Non-pigmented ciliary epithelial cell (primary cell): ENCODE measurements at places on chromosomes 2 and 18.

DNA sequence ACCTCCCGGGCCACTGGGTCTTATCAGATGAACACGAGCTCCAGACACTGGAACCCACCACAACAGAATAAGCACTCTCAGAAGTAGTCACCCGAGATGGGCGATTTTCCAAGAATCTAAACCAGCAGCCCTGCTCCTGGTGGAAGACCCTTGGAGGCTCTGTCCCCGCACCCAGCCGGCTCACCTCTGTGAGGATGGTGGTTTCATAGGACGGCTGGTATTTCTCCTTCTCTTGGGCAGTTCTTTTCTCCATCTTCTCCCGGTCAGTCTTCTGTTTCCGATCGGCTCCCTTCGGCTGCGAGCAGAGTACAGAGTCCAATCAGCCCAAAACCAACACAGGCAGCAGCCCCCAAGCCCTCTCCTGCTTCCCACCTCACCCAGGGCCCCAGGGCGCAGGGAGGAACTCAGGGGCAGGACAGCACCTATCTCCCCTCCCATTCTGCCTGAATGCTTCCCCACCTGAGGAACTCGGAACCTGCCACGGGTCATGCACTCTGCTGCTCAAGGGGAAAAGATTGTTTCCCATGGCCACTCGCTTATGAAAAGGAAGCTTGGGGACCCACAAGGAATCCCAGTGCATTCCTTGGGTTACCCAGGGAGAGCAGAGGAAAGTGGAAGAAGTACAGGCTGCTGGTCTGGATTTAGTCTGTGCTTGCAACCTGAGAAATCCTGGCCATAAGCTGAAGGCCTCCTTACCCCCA, 42.7 kb downstream of the TFCP2L1 start:
- no peak for DNase-seq

DNA sequence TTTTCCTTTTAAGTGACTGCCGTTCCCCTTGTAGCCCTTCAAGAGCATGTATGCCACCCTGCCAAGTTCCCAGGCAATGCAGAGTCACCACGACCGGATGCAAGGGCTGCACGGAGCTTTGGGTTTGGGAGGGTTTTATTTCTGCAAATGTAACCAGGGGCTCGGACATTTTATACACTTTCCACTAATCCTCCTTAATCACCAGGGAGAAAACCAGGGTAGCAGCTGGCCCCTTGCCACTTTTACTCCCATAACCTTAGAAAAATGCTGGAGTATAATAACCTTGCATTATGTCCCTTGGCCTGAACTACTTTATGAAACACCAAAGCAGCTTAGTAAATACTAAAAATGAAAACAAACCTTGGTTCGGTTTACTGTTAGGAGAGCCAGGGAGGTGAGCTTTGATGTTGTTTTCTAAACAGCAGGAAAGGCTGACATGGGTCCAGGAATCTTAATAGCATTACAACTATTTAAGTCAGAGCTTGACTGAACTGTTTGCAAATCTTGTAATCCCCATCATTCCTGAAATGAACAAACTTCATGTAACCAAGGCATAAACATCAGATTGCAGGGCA, 152.8 kb upstream of the RIOK3 start:
- DNase-seq: no peak

- no peak for DNase-seq
Measured at GRCh38 chr2:161754379-161754778, 130.2 kb downstream of the SLC4A10 start.

DNA sequence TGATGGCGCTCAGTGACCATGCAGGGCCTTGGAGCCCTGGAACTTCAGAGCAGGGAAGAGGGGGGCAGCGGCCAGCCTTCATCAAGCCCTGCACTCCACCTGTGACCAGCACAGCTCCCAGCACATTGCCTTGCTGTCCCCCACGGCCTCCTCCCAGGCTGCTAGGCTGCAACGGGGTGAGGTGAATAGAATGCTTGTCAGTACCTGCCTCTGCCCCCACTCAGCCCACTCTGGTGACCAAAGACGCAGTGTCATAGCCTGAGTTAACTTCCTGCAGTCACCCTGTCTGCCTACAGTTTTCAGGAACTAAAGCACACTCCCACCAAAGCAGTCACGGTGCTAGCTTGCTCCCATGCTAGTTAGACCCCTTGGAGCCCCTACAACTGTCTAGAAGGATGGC, 72.1 kb downstream of the STPG4 start:
- DNase-seq: no peak

DNA sequence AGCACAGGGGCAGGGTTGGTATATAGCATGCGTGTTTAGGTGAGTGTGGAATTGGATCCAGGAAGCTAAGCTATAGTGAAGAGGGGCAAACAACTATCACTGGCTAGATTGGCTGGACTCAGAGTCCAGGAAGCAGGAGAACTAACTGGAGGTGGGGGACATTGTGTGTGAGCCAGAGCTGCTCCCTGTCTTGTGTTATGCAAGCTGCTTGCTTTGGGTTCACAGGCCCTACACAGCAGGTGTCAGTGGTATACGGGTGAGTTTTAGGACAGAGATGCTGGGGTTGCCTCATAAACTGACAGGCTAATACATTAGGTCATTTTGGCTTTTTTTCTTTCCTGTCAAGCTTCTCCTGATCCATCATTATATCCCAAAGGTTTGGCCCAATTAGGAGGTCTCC, 87.5 kb downstream of the CCDC85A start:
- DNase-seq: no peak

GRCh38 chr2:27024812-27025211, 8.0 kb upstream of the TMEM214 start:
- no peak for DNase-seq

- DNase-seq: no peak
Measured at GRCh38 chr2:186618696-186619095, 28.8 kb downstream of the ITGAV start.

GRCh38 chr2:161426455-161426921, 10.4 kb downstream of the TBR1 start:
- no peak for DNase-seq

DNA sequence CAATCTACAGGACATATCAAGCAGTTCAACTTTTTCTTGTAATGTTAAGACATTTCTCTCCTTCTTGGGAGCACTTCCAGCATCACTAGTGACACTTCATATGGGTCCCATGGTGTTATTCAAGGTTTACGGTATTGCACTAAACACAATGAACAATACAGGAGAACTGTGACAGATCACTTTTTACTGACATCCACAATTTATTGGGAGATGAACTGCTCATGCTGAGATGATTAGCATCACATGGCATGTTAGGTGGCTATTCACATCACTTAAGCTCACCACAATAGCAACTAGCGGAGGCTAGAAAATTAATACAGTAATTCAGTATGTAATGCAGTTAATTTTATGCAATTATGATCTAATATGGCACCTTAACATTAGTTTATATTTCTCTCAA, 264.4 kb downstream of the ERBB4 start:
- DNase-seq: no peak

GRCh38 chr2:44582363-44583008, 220.7 kb downstream of the CAMKMT start:
- no peak for DNase-seq

DNA sequence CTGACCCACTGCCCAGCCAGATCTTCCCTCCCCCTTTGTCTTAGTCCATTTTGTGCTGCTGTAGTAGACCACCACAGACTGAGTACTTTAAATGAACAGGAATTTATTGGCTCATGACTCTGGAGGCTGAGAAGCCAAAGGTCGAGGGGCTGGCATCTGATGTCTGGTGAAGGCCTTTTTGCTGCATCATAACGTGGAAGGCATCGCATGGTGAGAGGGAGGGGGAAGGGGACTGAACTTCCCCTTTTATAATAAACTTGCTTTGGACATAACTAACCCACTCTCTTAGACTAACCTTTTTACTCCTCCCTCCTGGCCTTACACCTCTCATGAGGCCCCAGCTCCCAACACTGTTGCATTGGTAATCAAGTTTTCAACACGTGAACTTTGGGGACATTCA, 83.8 kb downstream of the MAP4K4 start:
- no peak for DNase-seq

- no peak for DNase-seq
Measured at GRCh38 chr2:105783151-105783738, 38.5 kb downstream of the NCK2 start.

DNA sequence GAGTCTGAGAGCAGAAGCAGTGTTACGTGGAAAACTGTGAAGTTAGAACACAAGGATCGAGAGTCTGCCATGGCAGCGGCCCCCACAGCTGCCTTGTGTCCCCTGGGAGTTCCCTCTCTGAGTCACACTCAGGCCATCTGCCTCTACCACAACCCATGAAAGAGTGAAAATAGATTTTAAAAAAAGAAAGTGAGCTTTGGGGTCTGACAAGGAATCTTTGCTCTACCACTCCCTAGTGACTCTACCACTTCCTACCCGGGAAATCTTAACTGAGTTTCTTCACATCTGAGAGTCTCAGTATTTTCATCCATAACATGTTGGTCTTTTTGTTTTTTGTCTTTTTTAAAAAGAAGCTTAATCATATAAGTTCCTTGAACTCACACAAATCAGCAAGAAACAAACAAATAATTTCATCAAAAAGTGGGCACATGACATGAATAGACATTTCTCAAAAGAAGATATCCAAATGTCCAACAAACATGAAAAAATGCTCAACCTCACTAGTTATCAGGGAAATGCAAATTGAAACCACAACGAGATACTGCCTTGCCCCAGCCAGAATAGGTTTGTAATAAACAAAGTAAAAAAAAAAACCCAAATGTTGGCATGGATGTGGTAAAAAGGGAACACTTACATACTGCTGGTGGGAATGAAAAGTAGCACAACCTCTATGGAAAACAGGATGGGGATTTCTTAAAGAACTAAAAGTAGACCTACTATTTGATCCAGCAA, 2.4 kb upstream of the MSGN1 start:
- no peak for DNase-seq

GRCh38 chr2:143355870-143356269, 226.7 kb downstream of the ARHGAP15 start:
- no peak for DNase-seq

DNA sequence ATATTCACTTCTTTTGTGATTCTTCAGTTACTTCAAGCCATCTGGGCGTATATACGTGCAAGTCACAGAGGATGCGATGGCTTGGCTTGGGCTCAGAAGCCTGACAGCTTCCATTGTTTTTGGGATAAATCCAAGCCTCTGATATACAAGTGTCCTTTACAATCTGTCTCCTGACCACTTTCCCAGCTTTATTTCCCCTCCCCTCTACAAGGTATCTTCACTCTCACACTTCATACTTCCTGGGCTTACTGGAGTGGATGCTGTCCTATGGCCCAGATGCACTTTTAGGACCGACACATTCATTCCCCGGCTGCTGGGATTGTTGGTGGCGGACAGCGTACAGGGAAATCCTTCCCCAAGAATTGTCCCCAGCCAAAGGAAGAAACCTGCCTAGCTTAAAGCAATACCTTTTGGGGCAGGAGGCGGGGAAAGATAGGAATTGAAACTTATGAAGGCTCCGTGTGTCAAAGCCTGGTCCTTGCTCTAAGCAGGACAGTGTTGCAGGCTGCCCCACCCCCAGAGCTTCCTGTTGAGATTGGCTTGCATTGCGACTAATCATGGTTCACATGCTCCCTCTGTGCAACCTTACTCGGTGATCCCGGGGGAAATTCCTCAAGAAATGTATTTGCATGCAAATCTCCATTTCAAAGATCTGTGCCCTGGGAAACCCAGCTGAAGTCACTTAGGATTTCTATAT, 802.9 kb upstream of the ID2 start:
- DNase-seq: no peak

DNA sequence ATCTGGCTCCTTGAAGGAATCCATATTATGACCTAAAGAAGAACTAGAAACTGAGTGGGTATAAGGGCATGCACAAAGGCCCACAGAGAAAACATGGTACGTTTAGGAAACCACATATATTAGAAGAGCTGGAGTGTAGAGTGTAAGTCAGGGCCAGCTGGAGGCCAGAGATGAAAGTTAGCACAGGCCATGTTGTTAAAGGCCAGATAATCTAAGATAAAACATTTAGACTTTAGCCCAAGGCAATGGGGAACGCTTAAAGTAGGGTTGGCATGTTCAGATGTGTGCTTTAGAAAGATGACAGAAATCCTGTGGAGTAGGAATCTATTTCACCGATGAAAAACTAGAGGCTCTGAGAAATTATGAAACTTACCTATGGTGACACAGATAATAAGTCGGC, 229.1 kb upstream of the NRP2 start:
- DNase-seq: no peak

- no peak for DNase-seq
Measured at GRCh38 chr2:71333619-71334018, 2.0 kb downstream of the ZNF638 start.

GRCh38 chr2:25341011-25341727, 556 bp downstream of the DNMT3A start:
- no peak for DNase-seq

GRCh38 chr2:231100990-231101389, 23.9 kb downstream of the HTR2B start:
- DNase-seq: no peak

DNA sequence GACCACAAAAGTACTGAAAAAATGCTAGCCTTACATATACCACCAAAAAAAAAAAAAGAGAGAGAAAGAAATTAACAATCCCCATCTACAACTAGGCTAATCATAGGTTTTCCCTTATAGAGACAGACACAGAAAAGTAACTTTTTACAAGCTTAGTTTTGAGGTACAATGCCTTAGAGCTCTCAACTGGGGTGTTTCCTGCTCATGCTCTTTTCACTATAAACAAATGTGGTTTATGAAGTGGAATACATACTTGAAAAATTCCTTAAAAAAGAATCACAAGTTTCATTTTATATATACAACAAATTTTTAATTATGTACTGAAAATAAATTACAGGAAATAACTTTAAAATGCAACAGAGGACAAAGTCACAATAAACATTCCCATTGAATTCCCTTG, 82.5 kb downstream of the ATL2 start:
- DNase-seq: no peak

DNA sequence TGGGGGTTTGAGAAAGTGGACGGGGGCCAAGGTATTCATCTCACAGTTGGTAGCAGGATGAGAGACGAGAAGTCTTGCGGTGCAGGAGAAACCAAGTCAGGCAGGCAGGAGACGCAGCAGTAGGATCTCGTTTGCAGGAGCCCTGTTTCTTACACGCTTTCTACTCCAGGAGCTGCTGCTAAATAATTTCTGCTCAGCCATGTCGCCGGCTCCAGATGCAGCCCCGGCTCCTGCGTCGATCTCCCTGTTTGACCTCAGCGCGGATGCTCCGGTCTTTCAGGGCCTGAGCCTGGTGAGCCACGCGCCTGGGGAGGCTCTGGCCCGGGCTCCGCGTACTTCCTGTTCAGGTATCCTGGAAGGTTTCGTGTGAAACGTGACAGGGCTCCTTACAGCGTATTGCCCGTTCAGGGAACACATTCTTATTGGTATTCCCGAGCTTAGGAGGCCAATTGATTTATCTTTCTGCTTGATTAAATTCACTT, 494 bp downstream of the ANKZF1 start:
- DNase-seq: no peak

- no peak for DNase-seq
Measured at GRCh38 chr2:66421612-66422011, 13.3 kb upstream of the MEIS1 start.

GRCh38 chr2:239249776-239250175, 151.0 kb downstream of the HDAC4 start:
- DNase-seq: no peak

DNA sequence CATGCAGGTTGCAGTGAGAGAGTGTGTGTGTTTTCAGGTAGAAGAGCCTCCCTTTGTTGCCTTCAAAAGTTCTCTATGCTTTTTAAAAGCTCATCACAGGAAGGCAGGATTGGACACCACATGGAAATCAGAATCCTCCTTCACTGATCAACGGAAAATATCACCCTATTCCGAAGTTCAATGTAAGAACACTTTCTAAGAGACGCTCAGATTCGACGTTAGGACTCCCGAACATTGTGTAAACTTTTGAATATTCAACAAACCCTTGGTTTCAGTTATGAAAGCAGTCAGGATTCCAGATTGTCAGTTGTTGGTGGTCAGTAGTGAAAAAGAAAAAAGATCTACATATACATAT, 561.4 kb upstream of the ID2 start:
- no peak for DNase-seq

- DNase-seq: no peak
Measured at GRCh38 chr2:185306119-185306518, 432.5 kb upstream of the FSIP2 start.
